Naive B cell (primary cell): ENCODE measurements at places on chromosomes 2 and 18.
A peak's percentile ranks its signal among the peaks of the same experiment; 100 is the strongest.

DNA sequence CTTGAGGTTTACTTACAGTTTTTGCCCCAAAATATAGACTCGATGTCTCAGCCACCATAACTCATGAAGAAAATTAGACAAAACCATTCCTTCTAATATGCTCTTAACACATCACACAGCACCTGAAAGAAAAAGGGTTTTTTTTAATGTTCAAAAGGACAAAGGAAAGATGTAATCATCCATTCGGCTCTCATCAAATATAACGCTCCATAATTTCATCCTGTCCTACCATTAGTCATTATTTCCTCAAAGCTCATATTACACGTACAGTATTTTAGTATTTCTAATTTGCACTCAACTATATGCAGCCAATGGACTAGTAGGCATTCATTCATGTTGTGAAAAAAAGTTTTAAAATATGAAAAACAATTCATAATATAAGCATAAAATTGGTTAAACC, 24.8 kb downstream of the ESCO1 start:
- peaks cover 4% of the 10 kb centered on the region for H3K4me1 ChIP-seq
- H3K27ac ChIP-seq = no peak overlapping the region
- peaks cover 40% of the 10 kb centered on the region for H3K36me3 ChIP-seq
- no peak overlapping the region for H3K4me3 ChIP-seq
- DNase-seq = no peak
- no peaks in the 10 kb centered on the region for H3K27me3 ChIP-seq

DNA sequence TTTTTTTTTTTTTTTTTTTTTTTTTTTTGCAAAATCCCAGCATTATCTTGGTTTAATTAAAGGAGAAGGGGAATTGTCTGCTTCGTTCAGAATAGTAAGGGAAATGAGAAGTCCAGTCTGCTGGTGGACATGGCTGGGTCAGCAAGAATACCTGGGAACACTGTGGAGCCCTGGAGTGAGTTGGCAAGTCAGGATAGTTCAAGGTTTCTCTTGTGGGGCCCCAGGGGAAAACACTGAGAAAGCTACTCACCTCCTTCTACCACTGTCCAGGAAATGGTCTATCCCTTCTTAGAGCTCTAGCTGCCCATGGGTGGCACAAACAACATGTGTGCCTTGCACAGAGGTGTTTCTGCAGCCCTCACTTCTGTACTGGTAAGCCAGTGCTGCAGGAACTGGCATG, 169.1 kb upstream of the SIX2 start:
- no peaks in the 10 kb centered on the region for H3K4me1 ChIP-seq
- H3K4me3 ChIP-seq = no peak overlapping the region
- peaks cover 14% of the 10 kb centered on the region for H3K36me3 ChIP-seq
- H3K27ac ChIP-seq = no peak overlapping the region
- H3K27me3 ChIP-seq = peaks cover 46% of the 10 kb centered on the region

DNA sequence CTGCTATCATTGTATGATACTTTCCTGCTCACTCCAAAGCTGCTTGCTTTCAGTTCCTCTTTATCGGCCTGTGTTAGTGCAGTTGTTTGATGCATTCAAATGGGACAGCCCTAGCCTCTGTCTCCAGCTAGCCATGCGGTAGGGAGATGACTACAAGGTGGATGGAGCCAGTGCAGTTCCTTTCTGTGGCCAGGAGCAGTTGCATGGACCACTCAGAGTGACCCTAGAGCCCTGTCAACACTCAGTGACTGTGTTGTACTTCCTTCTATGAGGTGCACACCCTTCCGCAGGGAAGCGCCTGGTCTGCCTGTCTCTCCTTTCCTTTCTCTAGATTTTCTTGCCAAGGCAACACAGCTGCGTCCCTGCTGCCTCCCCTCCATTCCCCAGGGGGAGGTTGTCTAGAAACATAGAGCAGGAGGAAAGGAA, 33.8 kb downstream of the KCNS3 start:
- H3K4me1 ChIP-seq = peaks cover 11% of the 10 kb centered on the region
- H3K36me3 ChIP-seq = no peaks in the 10 kb centered on the region
- peak overlapping the region; percentile 16 for H3K27ac ChIP-seq
- H3K27me3 ChIP-seq = peaks cover 42% of the 10 kb centered on the region
- H3K4me3 ChIP-seq = no peak overlapping the region
- peak; percentile 23 for DNase-seq

GRCh38 chr2:240293557-240294461, 141.7 kb upstream of the GPC1 start:
- no peak for DNase-seq
- no peak overlapping the region for H3K4me3 ChIP-seq
- no peaks in the 10 kb centered on the region for H3K4me1 ChIP-seq
- no peak overlapping the region for H3K27ac ChIP-seq
